ENCODE measurements at places on chromosomes 13 and 19. TPM values are rescaled to one million over a fixed set of nuclear protein-coding genes. Genes with fewer than 3 reads are reported as not detected.

Gene ZNF541
- not detected for total RNA-seq

Gene TTC9B
- total RNA-seq = 0.72 TPM

Gene C19orf12
- total RNA-seq = 22.2 TPM

Gene ZNF221
- total RNA-seq = 3.3 TPM

Measured in A375 (cell line).